ENCODE measurements at places on chromosomes 1 and 21. TPM values are rescaled to one million over a fixed set of nuclear protein-coding genes. Genes with fewer than 3 reads are reported as not detected.
A peak's percentile ranks its signal among the peaks of the same experiment; 100 is the strongest.

GRCh38 chr1:24635195-24635843, 7.8 kb upstream of the SRRM1 start:
- no peak for DNase-seq

DNA sequence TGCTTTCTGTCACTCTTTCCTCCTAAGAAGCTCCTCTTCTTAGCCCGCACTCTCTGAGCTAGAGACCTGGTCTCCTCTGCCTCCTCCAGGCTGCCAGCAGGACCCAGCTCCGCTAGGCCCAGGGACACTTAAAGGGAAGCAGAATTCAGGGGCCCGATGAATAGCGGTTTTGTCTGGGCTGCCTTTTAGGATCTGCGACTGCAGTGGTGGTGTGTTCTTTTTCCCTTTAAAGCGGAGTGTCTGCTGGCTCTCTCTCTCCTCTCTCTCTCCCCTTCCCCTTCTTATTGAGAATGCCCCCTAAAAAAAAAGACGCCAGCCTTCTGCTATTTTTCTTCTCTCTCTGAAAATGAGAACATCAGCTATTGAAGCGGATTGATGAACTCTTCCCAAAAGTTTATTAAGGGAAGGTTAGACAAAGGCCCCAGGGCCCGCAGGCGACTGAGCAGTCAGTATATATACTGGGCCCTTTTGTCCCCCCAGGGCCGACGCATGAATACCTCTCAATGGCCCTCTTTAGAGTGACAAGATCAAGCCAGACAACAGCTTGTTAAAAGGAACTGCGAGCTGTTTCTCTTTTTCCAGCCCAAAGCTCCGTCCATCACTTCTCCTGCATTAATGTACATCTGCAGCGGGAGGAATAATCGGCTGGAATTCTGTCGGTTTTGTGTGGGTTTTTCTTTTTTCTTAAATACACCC, 27.0 kb downstream of the PAX7 start:
- DNase-seq: no peak

DNA sequence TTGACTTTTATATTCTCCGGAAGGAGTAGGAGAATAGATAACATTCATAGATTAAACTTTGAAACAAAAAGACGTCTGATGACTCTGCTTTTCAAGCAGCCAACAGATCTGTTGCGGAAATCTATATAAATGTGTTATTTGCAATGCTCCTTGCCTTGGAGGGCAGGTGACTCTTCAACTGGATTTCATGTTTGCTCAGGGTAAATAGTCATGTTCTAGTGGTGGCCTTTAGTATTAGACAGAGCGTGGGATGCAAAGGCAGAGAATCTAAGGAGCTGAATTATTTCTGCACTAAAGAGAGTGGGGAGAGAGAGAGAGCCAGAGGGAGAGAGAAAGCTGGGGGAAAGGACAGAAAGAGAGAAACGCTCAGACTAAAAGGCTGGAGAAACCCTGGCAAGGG, 454.3 kb downstream of the AJAP1 start:
- DNase-seq: no peak

Gene NBL1
- 393 TPM for total RNA-seq

GRCh38 chr1:232138044-232138443, 491.9 kb downstream of the SIPA1L2 start:
- DNase-seq: no peak

DNA sequence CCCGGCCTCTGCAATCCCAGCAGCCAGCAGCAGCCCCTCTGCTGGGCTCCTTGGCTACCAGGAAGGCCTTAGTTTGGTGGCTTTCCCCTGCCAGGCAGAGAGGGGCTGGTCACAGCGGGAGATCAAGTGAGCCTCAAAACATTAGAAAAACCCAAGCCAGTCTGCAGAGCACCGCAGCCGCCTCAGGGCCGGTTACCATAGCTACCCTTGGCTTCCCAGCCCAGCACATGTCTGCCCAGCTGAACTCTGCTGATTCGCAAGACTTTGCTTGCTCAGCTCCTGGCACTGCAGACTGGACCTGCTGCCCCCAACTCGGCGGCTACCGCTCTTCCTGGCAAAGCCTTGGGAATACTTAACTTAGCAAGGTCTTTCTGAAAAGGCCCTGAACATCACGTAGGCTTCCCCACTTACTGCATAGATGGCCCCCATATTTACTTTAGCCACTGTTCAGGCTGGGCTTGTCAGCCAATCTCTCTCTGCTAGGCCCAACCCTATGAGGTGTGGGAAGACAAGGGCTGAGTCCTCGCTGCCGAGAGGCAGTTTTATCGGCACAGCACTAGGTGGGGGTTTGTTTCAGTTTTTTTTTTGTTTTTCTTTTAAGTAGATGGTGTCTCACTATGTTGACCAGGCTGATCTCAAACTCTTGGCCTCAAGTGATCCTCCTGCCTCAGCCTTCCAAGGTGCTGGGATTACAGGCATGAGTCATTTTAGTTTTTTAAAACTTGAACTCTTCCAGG, 28.6 kb upstream of the PLEKHG5 start:
- no peak for DNase-seq

Gene RAB42
- total RNA-seq: 0.99 TPM

DNA sequence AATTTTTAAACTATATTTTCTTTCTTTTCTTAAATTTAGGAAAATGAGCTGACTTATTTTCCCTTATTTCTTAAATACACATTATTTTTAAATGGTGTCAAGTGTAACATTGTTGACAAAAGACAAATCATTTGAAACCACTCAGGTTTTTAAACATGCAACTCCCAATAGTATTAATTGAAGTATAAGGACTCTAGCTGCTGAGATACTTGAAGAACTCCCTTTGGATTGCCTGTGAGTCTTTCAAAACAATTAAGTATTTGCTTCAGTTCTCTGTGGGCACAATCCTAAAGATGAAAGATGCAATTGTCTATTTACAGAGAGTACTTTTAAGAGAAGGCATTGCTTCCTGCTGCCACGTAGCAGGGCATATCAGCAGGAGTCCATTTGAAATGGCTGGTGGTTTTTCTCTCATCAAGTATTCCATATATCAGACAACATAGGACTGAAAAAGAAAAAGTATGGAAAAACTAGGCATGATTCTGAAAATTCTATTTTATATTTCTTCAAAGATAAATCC, 373.4 kb downstream of the NEGR1 start:
- DNase-seq: no peak

Gene CDA
- total RNA-seq: 29.1 TPM

GRCh38 chr1:48725341-48726046, 51.2 kb downstream of the BEND5 start:
- no peak for DNase-seq

- no peak for DNase-seq
Measured at GRCh38 chr1:184483101-184483683, 96.4 kb downstream of the C1orf21 start.

GRCh38 chr1:153352523-153352922, 3.9 kb upstream of the PGLYRP4 start:
- peak; percentile 72 for DNase-seq

Gene S100A7
- not detected for total RNA-seq

- DNase-seq: no peak
Measured at GRCh38 chr1:162699366-162699765, 67.1 kb downstream of the DDR2 start.

- DNase-seq: peak; percentile 57
Measured at GRCh38 chr1:65148548-65149350, 746 bp downstream of the AK4 start.

GRCh38 chr1:206892351-206892984, 4.8 kb upstream of the IL24 start:
- DNase-seq: no peak

Gene TPTE
- not detected for total RNA-seq

DNA sequence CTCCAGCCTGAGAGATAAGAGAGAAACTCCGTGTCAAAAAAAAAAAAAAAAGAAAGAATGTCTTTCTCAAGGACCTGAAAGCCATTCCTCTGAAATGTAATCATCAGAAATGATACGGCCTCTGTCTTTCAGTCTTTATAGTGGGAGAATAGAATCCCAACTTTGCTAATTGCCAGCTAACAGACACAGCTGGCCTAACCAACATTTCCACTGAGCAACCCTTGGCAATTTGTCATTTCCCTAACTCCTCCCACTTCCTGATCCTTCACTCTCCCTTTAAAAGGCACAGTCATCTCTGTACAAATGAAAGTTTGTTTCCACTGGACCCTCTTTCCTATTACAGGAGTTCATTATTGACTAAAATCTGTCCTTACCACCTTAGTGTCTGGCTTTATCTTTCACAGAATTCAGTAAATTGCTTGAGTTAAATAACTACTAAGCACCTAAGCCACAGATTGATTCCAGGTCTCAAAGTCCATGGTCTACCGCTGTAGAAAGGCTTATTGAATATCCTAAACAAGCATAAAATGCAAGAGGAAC, 4.3 kb upstream of the CBR1 start:
- peak; percentile 52 for DNase-seq

- no peak for DNase-seq
Measured at GRCh38 chr21:25845729-25846256, 111.0 kb downstream of the GABPA start.

Gene CAMK2N1
- 133 TPM for total RNA-seq

DNA sequence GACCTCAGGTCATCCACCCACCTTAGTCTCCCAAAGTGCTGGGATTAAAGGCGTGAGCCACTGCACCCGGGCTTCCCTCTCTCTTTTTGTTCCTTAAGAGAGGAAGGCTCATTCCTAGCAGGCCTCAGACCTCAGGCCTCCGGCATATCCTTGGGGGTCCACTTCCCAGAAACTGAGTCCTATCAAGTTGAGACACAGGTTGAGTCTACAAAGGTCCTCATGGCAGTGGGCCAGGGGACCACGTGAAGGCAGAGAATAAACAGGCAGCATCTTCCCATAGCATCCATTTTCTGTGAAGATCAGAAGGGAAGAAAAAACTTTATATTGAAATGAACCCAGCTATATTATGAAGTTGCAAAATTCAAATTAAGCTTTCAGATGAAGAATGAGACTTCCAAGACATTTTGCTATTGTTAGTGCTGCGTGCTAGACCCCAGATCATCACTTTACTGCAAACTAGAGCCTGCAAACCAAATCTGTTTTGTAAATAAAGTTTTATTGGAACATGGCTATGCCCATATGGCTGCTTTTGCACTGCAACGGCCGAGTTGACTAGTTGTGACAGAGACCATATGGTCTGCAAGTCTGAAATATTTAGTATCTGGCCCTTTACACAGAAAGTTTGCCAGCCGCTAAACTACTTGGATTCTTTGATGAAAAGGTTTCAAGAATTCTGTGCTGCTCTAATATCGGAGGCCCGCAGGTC, 3.5 kb upstream of the CELA2A start:
- DNase-seq: no peak

Gene PIGR
- total RNA-seq: 12,164 TPM

Gene CDC20
- 42.6 TPM for total RNA-seq

Gene ATP1A4
- not detected for total RNA-seq

DNA sequence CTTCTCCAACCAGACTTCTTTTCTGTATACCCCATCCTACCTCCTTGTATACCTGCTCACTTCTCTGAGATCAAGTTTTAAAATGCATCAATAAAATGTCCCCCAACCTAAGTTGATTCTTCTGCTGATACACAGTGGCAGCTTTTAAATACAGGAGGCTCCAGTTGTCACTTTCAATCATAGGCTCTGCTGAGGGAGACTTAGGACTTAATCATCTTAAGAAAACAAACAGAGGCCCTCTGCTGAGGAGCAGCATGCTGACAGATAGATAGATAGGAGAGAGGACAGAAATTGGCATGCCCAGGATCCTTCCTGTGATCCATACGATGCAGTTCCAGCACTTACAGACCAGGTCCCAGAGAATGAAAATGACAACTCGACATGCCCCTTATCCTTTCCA, 311.0 kb upstream of the PROX1 start:
- no peak for DNase-seq

DNA sequence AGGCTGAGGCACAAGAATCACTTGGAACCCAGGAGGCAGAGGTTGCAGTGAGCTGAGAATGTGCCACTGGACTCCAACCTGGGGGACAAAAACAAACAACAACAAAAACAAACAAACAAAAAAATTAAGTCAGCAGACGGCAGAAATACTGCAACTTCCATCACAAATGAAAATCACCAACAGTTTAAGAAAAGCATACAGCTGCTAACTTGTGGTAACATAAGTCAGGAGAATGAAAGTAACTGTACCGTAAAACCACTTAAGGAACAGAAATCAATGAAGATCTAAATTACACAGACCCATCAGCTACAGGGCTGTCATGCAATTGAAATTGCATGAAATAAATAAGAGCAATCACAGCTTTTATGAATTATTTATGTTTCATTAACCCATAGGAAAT, 25.0 kb downstream of the MCOLN2 start:
- DNase-seq: no peak

Gene AMY2B
- 8.5 TPM for total RNA-seq

- DNase-seq: no peak
Measured at GRCh38 chr1:247557926-247558674, 9.2 kb downstream of the GCSAML start.

- no peak for DNase-seq
Measured at GRCh38 chr21:41090981-41091380, 77.0 kb upstream of the BACE2 start.

DNA sequence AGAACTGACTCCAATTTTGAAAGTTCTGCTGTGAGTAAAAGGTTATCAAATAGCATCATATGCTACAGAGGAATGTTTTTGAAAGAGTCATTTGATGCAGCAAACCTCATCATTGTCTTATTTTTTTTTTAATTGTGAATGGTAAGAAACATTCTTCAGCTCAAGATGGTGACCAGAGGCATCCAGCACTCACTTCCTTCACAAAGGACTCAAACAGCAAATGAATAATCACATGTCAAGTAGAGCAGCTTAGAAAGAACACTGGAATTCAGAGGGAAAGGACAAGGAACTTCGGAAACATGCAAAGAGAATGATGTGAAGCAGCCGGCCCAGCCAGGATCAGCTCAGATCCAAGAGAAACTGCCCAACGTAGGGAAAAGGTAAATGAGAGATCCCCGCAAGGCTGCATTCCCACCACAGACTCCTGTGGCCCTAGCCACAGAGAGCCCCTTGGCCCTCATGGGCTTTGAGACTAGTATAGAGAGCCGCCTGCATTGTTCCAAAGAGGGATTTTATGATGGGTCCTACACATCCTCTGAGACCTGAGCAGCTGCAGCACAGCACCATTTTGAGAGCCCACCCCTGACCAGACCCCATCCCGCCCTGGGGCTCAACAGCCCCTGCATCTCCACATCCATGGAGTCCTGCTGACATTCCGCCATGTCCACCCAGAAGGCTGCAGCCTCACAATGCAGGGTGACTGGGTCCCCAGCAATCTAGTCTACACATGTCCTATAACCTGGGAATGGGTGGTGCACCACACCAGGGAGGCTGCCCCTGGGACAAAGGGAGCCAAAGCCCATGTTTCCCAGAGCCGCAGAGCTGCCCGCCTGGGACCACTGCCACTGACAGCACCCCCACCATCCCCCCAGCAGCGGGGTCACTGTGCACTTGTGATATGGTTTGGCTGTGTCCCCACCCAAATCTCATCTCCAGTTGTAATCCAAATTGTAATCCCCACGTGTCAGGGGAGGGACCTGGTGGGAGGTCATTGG, 21.2 kb upstream of the UTS2 start:
- DNase-seq: no peak

DNA sequence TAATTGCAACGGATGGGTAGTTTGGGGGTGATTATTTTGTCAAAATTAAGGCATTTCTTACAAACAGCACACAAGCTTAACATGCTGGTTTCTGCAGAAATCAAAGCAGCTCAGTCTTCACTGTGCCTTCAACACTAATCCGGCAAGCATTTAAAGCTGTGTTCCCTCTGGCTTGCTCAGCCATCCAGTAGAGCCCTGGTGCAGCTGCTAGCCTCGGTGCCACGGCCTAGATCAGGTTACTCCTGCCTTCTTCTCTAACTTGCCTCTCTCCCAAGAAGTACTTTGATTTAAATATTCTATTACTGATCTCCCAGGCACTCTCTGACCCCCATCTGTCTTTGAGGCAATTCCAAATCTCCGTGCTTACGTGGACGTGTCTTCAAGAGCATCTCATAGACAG, 85.6 kb downstream of the GREM2 start:
- DNase-seq: no peak

GRCh38 chr21:36478207-36478701, 1.7 kb downstream of the CLDN14 start:
- no peak for DNase-seq
